Activated CD8-positive, alpha-beta memory T cell treated with anti-CD3 and anti-CD28 coated beads for 1 hour (primary cell): ENCODE measurements at places on chromosomes 1 and 21.

DNA sequence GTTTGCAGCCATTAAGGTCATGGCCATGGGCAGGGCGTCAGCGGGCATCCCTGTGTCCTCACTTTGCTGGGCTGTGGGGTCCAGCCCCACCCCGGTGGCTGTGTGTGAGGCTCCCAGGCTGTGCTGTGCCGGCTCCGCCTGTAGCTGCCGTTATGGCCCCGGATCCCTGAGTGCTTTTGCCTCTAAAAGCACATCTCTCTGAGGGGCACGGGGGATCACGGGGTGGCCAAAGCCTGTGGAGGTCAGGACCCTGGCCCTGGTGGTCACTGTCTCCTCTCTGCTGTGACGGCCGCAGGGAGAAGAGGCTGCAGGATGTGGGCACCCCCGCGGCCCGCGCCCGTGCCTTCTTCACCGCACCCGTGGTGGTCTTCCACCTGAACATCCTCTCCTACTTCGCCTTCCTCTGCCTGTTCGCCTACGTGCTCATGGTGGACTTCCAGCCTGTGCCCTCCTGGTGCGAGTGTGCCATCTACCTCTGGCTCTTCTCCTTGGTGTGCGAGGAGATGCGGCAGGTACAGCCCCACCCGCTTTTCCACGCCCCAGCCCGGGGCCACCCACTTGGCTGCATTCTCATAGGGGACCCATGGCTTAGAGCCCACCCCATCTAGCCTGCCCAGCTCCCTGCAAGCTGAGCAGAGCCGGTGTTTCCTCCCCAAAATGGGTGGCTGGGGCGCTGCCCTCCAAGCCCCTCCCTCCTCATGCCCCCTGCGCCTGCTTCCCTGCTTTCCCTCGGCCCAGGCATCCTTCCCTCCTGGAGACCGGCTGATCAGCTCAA, 48.2 kb downstream of the TRPM2 start:
- DNase-seq: no peak

DNA sequence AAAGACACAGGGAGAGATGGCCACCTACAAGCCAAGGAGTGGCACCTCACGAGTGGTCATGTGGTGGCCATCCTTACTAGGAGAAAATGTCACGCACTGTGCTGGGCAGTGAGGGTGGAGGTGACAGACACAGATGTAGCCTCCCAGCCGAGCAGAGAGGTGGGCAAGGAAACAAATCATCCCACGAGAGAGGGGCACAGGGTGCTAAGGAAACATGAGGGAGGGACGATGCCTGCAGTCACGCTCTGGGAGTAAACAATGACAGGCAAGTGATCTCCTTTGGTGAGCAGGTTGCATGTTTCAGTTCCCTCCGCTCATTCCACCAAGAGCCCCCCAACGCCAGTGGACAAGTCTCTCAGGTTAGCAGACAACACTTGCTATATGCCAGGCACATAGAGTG, 65.8 kb downstream of the CD247 start:
- DNase-seq: no peak

GRCh38 chr1:24764439-24764838, 19.2 kb downstream of the CLIC4 start:
- DNase-seq: no peak

DNA sequence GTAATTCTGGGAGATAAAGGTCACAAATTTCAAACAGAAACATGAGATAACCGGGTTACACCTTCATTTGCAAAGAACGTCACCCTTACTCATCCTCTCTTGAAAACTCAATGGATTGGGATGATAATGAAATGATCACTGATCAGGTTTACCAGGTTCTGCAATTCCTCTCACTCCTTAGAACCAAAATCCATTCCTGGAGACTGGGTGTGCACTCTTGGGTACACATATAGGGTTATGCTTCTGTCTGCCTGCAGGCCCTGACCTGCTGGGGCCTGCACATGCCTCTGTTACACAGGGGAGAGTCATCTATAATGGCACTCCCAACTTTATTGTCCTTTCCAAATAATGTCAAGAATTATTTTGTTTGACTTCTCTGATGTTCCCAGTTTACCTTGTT, 8.3 kb downstream of the SUSD4 start:
- no peak for DNase-seq

GRCh38 chr1:43565600-43566360, 35.1 kb downstream of the PTPRF start:
- DNase-seq: no peak

DNA sequence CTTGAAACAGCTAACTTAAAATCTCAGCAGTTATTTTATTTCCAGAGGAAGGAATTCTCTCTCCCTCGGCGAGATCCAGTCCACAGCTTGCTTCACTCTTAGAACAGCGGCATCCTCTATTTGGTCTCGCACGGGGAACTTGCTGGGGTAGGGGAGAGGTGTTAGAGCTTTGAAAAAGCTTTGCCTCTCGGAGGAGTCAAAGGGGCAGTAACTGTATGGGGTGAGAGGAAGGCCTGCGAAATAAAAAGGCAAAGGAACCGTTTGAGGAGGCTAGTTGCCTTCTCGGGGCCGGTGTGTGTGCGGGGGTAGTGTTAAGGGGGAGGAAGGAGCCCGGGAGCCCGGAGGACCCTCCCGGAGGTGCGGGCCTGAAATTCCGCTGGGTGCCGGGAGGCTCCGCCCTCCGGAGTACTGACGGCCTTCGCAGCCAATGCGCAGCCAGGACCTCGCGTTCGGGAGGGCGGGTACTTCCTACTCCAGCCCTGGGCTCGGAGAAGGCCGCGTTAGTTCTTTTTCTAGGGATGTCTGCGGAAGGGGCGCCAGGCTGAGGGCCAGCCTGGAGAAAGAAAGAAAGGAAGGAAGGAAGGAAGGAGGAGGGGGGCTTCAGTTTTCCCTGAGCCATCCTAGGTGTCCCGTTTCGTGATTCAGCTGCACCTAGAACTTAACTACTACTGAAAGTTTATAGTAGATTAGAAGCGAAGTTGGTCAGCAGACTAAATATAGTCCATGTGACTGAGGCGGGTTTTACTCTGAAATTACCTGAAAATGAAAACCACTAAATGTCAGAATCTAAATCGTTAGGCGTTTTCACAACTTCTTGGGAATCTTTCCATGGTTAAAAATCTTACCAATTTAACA, 2.2 kb downstream of the NEK7 start:
- peak; percentile 58 for DNase-seq

DNA sequence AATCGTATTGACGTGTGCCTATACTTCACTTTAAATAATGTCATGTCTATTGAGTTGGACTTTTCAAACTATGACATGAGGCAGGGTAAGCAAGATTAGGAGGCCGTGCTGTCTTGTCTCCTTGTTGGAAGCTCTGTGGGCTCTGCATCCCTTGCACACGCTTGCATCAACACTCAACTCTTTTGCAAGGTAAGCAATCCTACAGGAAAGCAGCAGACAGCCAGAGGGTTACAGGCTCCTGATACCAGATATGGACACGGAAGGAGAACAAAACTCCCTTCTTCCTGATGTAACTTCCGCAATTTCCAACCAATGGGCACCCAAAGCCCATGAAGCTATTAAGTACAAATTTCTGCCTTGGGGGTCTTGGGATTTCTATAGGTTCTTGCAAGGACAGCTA, 1520.7 kb upstream of the B3GALT2 start:
- DNase-seq: no peak

- DNase-seq: no peak
Observed at GRCh38 chr1:6256645-6257044, 4.3 kb downstream of the GPR153 start.

DNA sequence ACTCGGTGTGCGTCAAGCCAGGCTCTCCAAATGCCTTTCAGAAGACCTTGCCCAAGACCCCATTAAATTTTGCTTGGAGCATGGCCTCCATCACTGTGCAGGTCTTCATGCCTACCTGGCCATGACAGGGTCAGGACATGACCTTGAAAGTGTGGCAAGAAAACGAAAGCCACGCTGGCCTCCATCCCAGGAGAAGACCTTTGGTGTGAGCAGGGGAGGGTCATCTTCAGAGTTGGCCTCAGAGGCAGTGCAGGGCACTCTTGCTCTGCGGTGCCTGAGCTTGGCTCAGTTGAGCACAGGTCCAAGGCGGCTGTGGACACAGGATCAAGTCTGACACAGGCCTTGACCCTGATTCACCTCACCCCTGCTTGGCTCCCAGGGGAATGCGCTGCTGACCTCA, 181.4 kb upstream of the TMEM51 start:
- DNase-seq: no peak

DNA sequence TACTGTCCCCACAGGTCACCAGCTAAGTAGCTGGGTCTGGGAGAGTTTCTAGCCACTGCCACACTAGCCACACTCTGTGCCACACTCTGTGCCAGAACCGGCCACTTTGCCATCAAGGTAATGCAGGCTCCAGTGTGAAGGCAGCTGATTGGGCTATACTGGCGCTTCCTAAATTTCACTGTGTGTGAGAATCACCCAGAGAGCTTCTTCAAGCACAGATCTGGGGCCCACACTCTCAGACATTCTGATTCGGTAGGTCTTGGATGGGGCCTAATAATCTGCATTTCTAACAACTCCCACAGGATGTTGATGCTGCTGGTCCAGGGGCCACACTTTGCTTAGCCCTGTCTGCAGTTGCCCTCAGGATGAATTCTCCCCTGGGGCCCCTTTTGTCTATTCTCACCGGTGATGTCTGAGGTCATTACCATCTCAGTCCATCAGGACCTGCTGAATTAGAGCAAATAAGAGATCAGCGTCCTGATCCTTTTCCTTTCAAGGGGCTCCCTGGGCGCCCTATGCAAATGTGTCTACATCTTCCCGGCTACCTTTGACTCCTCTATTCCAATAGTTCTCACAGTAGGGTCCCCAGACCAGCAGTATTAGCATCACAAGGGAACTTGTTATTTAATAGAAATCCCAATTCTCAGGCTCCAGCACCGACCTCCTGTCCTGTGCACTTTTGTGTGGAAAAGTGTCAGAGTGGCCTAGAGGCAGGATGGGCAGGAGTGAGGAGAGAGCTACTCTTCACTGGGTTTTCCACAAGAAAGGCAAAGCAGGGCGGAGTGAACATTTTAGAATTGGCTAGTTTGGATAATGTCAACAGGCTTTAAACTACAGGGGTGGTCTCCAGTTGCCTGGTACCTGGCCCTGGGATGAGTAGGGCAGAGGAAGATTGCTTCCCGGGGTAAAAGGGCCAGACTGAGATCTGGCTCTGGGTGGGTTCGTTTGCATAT, 24.7 kb upstream of the LRRN2 start:
- DNase-seq: no peak

GRCh38 chr1:6261615-6261995, 707 bp upstream of the GPR153 start:
- DNase-seq: no peak

GRCh38 chr21:26967062-26967913, at the start of gene ADAMTS5:
Gene ADAMTS5 (minus strand): TSS chr21:26967088. CDS start chr21:26966391, 697 bp downstream.
- no peak for DNase-seq

DNA sequence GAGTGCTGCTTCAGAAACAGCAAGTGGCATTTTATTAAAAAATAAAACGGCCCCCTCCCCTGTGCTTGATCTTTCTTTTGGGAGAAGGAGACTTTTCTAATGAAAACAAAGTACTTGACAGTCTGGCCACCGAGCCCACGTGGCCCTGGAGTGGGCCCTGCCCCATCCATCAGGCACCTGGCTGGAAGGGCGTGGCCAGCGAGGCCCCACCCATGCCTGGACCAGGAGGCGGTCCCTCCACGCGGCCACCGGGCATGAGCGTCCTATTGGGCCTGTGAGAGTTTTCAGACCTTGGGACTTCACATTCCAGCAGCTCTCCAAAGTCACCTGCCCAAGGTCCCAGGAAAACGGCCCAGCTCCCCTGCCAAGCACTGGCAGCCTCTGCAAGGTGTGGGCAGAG, 144.7 kb downstream of the CASZ1 start:
- DNase-seq: no peak

- DNase-seq: no peak
Observed at GRCh38 chr21:42571391-42572150, 57.9 kb downstream of the SLC37A1 start.

- DNase-seq: no peak
Observed at GRCh38 chr1:156703741-156704140, 1.6 kb downstream of the CRABP2 start.

GRCh38 chr1:248136811-248137210, 8.1 kb upstream of the OR2M5 start:
- DNase-seq: no peak

DNA sequence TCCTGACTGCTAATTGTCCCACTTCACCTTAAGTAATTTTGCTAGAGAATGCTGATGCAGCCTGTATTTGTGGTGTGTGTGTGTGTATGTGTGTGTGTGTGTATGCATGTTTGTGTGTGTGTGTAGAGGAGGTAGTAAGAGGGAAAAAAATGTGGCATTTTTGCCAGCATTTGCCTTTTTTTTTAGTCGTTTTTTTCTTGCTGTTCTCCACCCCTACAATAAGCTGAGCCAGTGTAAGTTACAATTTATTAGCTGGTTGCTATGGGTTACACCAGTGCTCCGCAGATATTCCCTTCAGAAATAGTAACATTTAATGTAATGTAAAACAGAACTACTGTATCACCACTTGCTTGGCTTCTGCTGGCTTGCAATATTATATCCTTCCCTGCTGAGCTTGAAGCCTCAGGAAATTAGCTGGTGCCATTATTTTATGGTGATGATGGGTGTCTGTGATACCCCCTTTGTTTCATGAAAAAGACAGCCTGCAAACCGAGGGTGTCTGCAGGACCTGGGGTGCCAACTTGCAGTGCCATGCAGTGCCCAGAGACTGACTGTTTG, 23.4 kb upstream of the IGSF3 start:
- no peak for DNase-seq

DNA sequence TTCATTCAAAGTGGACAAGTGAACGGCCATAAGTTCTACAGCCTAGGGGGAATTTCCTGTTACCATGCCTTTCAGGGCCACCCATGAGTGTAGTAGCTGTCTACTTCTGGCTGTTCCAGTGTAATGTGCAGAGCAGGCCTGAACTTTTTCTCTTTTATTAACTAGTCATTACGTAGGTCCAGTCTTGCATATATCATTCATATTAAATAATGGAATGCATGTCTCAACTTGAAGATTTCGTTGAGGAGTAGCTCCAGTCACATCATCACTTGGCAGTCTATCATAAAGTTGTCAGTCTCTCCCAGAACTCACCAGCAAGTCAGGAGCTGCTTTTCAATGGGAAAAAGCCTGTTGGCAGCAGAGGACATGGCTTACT, 12.0 kb upstream of the GIPC2 start:
- DNase-seq: no peak

GRCh38 chr1:225508538-225509375, 80.9 kb upstream of the LBR start:
- DNase-seq: no peak

GRCh38 chr1:1832166-1832565, 53.9 kb upstream of the NADK start:
- no peak for DNase-seq

DNA sequence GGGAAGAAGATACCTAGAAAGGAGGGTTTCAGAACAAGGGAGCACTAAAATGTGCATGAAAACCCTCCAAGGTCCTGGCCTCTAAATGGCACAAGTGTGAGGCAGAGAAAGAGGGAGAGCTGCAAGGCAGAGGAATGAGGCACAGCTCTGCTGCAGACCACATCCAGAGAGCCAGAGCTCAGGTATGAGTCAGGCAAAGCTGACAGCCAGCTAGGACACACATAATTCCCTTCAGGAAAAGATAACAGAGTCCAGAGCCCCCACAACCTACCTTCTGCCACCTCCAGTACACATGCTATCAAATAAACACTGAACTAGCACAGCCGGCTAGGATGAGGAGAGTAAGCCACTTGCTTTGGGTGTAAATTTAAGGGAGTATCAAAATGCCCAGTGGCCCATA, 62.2 kb downstream of the HSF2BP start:
- DNase-seq: no peak

- DNase-seq: no peak
Observed at GRCh38 chr21:27831816-27832569, 865.1 kb upstream of the ADAMTS5 start.
